ENCODE measurements at places on chromosomes 6 and 20.

- no peak for DNase-seq
These were observed 4.7 kb upstream of the LY86 start for GRCh38 chr6:6583836-6584235.

- peak; percentile 25 for DNase-seq
These were observed 4.3 kb downstream of the SCUBE3 start for GRCh38 chr6:35218021-35218420.

- DNase-seq = no peak
These were observed 93.2 kb downstream of the FOXA2 start for GRCh38 chr20:22491194-22491505.

DNA sequence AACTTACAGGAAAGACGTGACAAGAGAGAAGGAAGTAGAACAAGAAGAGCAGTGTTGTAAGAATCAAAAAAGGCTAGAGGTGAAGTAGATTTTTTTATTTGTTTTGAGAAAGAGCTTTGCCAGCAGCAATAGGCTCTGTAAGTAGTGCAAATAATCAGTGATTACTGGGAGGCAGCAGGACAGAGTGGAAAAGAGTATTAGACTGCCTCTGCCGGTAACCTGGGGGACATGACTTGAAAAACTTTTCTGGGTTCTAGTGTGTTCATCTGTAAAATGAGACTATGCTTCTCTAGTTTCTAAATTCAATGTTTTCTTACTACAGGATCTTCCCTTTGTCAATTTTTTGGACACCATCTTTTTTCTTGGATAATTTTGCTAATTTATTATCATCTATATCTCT is 5.8 kb upstream of the IRAK1BP1 start:
- no peak for DNase-seq

- DNase-seq = no peak
These were observed 141.5 kb downstream of the ANKRD60 start for GRCh38 chr20:58086763-58087561.

DNA sequence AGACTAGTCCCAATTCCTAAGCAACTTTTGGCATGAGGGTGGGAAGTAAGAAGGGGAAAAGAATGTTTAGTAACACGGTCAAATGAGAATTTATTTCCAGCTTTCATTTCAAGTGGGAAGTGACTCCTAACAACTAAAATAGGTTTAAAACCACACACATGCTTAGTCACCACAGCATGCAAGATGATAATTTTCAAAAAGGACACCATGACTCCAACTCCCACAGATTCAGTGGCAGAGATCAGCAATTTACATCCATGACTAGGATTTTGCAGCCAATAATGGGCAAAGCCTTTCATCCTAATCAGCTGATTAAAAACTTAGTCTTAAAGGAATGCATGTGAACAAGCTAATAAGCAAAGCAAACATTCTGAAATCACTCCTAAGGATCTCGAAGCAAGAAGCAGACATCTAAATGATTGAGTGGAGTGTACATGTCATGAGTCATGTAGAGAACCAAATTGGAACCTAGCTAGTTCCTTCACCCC is 48.1 kb upstream of the GCLC start:
- no peak for DNase-seq

DNA sequence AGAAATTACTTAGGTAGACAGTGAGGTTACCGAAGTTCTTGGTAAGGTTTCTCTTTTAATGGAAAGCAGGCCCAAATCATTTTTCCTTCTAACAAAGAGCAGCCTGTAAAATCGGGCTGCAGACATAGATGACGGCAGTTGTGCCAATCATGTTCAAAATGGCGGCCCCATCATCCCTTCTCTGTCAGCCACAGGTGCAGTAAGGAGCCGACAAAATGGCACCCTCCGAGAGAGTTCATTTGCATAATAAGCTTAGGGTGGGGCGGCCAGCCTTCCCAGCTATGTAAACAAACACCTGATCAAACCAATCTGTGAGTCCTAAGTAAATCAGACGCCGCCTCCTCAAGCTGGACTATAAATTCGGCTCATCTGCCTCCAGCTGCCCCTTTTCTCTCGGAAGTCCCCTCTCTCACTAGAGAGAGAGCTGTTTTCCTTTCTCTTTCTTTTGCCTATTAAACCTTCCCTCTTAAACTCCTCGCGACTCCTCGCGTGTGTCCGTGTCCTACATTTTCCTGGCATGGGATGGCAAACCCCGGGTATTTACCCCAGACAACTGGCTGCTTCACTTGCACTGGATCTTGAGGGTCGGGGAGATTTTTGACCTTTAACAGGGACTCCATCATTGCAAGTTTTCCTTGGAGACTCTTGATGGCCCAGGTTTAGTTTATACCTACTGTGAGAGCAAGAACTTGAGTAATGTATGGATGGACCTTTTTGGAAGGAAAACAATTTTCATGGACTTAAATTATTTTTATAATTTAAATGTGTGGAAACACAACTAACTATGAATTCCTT is 8.9 kb upstream of the DDR1 start:
- DNase-seq = no peak

DNA sequence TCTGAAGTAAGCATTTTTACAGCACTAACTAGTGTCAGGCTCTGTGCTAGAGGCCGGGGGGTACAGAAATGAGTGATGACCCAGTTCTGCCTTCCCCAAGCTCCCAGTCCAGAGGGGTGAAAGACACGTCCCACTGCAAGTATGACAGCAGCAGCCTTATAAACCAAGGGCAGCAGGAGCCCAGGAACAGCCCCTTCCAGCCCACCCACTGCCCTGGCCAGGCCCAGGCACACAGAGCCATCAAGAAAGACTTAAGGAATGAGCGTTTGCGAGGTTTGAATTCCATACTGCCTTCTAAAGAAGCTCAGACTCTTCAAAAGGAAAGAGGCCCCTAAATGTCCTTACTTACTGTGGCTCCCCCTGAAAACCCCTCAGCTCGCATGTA is 10.0 kb downstream of the TRERF1 start:
- no peak for DNase-seq

DNA sequence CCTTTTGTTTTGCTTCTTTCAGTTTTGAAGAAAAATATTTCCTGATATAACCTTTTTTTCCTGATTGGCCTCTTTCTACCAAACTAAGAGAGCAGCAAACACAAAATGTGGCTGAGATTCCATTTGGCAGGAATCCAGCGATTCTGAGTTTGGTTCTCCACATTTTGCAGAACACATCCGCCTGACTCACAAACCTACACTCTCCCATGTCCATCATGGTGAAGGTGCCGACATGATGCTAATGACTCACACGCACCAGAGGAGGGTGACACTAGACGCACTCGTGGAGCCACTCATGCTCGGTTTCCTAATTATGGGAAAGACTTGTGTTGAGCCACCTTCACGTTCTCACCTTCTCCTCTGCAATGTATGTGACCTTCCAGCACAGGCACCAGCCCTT is 45.9 kb upstream of the DUSP22 start:
- no peak for DNase-seq

DNA sequence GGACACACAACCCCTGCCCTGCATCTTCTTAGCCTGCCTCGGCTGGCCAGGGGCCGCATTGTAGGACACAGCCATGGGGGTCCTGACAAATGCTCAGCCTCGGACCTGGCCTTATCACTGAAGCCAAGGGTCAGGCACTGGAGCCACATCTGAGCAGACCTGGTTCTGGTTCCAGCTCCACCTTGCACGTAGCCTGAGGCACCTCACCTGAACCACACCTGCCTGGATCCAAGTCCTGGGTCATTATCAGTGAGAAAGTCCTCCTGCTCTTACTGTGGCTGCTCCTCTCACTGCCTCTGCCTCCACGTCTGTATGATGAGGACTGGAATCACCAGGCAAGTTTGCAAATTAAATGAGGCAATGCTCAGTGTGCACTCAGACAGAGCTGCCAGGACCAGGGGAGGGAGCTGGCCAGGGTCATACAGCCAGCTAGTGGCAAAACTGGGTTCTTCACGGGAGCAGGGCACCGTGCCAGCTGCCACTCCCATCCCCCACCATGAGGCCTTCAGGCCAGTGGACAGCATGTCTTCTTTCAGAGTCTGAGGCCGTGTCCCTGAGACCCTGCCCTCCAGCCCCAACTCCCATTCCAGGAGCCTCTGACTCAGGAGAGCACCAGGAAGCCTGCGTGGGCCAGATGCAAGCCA is 40.2 kb downstream of the MRPL14 start:
- DNase-seq = no peak

DNA sequence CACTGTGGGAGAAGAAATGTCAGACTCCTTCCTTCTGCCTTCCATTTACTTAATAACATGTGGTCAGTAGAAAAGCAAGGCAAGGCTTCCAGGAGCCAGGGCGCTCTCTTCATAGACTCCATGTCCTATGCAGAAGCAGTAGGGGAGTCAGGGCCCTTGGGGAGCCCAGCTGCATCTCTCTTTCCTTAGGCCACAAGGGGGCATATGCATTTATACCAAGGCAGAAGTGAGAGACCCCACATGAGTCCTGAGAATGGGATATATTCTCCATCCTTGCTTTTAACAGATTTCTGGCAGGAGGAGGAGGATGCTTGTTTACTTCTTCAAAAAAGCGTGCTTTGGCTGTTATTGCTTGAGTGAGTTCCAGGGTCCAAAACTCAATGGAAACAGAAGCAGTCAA is 198.5 kb downstream of the HIVEP2 start:
- no peak for DNase-seq

DNA sequence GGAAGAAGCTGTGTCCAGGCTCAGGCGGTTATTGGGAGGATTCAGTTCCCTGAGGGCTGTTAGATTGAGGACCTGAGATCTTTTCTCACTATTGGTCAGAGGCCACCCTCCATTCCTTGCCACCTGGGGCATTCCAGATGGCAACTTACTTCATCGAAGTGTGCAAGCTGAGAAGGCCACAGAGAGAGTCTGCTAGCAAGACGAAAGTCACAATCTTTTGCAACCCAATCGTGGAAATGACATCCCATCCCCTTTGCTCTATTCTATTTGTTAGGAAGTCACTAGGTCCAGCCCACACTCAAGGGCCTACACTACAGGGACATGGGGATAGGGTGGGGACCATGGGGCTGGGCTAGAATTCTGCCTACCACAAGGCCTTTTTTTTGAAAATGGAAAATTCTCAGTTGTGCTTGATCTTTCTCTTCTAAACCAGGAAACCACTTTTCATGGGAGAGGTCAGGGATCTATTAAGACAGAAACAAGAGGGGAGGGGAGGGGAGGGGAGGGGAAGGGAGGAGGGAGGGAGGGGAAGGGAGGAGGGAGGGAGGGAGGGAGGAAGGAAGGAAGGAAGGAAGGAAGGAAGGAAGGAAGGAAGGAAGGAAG is 217.2 kb downstream of the BCAS1 start:
- no peak for DNase-seq

GRCh38 chr6:63887002-63887751 is 251.6 kb downstream of the PHF3 start:
- no peak for DNase-seq

GRCh38 chr6:7424967-7425807 is 35.6 kb downstream of the RIOK1 start:
- no peak for DNase-seq

DNA sequence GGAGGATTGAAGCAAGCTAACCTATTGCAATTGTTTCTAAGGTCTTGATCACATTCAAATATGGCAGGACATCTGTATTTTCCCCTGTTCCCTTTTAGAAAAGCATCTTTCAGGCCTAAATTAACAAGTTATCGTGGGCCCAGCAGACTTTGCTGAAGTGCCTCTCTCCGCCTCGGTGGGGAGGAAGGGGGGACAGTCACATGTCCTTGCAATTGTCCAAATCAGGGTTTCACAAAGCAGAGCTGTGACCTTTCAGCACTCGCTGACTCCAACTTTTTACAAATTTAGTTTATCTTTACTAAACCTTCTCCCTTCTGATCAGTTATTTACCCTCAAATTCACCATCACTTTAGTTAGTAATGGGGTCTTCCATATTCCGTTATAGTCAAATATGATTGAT is 74.4 kb upstream of the KCNK16 start:
- no peak for DNase-seq

DNA sequence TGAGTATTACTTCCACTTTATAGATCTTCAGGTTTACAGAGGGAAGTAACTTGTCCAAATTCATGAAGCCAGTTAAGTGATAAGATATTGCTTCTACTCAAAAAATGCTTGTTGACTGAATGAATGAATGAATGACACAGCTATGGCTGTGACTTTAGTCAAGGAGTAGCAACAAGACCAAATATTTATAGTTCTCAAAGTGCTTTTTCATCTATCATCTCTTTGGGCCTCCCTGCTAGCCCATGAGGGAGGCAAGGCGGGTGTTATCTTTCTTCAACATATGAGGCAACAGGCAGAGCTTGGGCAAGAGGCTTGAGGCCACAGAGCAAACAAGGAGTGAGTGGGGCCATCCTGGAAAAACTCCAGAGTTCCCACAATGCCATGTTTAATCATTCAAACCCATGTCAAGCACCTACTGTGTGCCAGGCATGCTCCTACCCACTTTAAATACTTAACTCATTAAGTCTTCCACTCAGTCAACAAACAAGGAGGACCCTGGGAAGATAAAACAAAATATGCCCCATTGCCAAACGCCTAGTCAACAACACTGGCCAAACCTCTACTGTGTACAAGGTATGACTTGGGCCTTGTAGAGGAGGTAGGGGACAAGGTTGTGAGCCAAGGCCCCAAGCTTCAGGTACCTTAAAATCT is 15.9 kb downstream of the BCL2L1 start:
- DNase-seq = no peak

- no peak for DNase-seq
These were observed 116.2 kb upstream of the SNX9 start for GRCh38 chr6:157706883-157707282.

DNA sequence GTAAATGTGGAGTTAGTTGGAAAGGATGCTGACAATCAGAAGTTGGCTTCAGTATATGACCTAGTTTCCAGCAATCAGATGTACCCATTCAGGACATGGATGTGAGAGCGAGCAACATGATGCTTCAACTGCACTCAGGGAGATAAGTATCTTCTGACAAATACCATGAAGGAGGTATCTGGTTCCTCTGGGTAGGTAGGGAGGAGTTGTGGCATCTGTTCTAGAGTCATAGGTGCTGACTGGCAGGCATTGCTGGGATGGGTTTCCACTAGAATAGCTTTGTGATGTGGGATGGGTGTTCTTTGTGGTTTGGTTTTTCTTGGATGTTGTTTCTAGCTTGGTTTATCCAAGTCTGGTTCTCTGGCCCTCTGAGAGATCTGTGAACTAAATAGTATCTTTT is 3.9 kb upstream of the REV3L start:
- DNase-seq = no peak

DNA sequence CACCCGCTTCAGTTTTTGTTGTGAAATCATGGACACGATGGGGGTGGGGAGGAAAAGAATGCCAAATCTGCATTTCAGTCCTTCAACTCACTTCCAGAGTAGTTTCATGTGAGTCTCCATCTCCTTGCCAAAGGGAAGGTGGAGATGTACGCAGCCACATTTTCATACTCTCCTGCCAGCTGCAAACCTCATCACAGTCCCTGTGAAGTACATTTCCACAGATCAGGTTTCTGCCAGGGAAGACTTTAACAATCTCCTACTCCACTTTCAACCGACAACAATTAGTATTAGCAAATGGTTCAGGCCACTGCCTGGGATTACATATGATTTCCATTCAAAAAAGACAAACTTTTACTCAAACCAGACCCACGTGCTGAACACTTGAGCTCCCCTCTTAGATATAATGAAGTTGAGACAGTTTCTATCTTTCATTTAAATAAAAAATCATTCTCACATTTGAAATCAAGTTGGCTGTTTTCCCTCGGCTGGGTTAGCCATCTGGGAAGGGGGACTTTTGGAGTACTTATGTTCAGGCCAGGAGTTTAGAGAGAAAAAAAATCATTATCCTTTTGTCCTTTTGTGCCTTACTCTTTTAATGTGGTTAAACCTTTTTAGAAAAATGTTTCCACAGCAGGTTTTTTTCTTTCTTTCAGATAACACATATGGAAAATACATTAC is 51.0 kb upstream of the CEP162 start:
- DNase-seq = no peak
